ENCODE measurements at places on chromosomes 16 and 17.

- DNase-seq = no peak
Observed at GRCh38 chr16:77468831-77469230, 34.0 kb upstream of the ADAMTS18 start.

DNA sequence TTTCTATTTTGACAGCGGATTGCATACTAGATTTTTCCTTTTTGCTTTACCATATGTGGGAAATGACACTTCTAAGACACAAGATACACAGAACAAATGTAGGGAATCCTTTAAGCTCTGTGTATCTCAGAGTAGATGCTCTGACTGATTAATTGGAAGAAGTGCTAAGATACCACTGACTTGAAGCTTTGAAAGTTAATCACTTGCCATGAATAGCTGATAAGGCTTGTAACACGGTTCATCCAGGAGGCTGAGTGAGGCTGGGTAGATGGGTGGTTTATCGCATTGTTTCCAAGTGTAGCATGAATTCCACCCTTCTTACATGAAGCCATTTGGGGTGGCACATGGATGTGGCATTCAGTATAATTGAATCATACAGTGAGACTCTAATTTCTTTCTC lies 654.1 kb upstream of the RBFOX1 start:
- DNase-seq = no peak

GRCh38 chr16:84647828-84648594 lies at the start of gene KLHL36:
KLHL36 (plus strand) TSS chr16:84648511; CDS start chr16:84650868, 2,357 bp downstream.
- peak; percentile 98 for DNase-seq

GRCh38 chr17:56431736-56432135 lies 161.8 kb upstream of the NOG start:
- DNase-seq = no peak

GRCh38 chr17:42835732-42836131 lies 2.5 kb downstream of the PSME3 start:
- DNase-seq = no peak

DNA sequence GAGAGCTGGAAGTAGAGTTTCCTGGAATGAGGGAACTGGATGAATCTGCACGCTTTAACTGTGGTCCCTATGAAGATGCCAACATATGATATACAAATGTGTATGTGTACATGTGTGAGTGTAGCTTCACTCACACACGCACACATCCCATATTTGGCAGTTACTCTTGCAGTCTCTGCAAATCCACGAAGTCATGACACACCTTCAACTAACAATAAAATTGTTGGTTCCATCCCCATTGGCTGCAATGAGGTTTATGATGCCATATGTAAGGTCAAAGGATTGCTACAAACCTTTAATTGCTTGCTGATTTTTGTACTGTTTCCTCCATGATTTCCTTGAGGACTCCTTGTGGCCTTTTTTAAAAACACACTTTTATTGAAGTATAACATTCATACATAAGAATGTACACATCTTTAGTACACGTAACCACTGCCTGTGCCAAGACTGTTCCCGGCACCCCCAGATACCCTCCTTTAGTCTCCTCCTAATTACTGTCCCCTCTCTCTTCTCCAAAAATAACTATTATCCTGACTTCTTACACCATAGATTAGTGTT lies 22.0 kb downstream of the MYO1D start:
- no peak for DNase-seq

DNA sequence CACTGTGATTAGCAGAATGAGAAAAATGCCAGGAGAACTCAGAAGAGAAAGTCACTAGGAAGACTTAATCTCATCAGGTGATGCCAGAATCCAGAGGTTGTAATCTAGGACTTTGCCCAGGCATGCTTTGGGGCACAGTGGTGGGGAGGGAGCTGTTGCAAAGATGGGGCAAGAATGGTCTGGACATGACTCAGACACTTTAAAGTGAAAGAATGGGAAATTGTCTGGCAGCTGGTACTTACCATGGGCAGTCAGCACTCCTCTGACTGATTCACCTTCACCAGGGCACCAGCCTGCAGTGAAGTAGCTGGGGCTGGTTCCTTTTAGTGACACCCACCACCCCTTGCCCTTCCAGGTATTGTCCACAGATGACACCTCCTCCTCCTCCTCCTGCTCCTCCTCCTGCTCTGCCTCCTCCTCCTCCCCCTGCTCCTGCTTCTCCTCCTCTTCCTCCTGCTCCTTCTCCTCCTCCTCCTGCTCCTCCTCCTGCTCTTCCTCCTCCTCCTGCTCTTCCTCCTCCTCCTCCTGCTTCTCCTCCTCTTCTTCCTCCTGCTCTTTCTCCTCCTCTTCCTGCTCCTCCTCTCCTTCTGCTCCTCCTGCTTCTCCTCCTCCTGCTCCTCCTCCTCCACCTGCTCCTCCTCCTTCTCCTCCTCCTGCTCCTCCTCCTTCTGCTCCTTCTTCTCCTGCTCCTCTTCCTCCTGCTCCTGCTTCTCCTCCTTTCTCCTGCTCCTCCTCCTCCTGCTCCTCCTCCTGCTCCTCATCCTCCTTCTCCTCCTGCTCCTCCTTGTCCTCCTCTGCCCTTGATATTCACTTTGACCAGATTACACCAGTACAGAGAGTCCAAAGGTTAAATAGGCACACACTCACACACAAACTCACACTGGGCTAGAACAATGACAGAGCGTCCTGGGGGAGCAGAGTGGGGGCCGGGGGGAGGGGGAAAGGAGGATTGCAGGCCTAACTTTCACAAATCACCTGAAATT lies at the start of gene CHD9NB:
TSS of gene CHD9NB (minus strand) at position 379 of the 983 bp plus-strand sequence. CDS start 8,739 bp downstream, outside the sequence.
- no peak for DNase-seq

DNA sequence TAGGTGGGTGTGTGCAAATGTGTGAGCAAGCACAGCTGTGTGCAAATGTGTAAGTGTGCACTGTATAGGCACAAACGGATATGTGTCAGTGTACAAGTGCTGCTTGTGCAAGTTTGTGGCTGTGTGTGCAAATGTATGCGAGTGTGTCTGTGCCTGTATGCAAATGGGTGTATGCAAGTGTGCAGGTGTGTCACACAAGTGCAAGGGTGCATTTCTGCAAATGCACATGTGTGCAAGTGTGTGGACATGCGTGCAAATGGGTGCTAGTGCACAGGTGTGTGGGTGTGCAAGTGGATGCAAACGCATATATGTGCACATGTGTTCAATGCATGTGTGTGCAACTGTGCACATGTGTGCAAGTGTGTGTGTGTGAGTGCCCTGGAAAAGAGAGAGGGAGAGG lies 76.5 kb upstream of the TNRC6C start:
- DNase-seq = no peak
